Forelimb muscle (tissue), 1 donor: ENCODE measurements at places on chromosomes 3 and 15. TPM values are rescaled to one million over a fixed set of nuclear protein-coding genes. Genes with fewer than 3 reads are reported as not detected.

DNA sequence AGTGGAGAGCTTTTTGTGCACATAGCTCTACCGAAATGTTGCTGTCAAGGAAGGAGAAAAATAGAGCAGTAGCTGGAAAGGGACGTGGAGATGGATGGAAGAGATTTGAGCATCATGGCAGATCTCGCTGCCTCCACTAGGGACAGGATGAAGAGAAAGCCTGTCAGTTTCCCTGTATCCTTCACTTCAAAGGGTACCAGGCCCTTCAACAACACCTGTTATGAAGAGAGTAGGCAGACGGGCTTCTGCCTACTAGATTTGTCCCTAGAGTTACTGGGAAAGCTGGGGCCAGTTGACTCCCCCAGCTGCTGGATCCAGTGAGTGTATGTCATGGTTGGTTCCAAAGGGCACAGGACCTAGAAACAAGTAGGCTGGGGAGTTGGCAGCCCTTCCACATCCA lies 150.8 kb downstream of the TLE3 start:
- DNase-seq, result no peak

DNA sequence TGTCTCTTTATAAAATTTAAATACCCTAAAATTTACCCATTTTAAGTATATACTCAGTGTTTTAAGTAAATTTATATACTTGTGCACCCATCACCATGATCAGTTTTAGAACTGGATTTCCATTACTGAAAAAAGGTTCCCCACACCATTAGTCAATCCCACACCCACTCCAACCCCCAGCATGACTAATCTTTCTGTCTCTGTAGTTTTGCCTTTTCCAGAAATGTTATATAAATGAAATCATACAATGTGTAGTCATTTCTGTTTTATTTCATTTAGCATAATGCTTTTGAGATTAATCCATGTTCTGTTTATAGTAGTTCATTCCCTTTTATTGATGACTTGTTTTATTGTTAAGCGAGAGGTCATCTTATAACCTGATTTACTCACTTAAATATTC lies 66.1 kb upstream of the LIMD1 start:
- DNase-seq, result no peak

DNA sequence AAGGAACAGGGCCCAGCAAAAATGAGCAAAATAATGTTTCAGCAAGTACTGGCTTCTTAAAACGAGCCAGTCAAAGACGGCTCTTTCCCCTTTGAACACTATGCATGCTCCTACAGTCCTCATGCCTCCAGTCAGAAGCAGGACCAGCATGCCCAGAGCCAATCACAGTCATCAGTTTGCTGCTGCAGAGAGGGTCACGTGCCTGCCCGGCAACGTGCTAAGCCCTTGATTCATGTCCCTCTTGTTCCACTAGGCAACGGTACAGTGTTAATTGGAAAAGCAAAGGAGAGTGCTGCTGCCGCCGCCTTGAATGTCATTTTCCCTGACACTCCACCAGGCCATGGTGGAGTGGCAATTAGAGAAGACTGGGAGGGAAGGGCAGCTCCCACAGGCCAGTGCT lies 500.1 kb downstream of the OCA2 start:
- DNase-seq, result no peak

Gene KATNBL1
- 114 TPM for polyA plus RNA-seq

DNA sequence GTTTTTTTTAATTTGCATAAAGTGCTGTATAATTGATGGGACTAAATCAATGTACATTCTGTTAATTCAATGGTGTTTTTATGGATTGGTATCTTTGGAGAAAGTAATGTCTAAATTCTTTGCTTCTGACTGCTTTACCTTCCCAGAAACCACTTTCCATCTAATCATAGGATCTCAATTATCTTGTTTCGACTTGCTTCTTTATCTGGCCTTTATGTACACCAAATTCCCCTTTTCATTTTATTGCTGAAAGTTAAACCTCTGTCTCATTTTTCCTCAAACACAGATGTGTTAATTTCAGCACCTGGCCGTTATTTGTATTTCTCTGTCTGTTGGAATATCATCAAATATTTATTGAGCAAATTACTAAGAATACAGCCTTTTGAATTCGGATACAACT lies 287.3 kb upstream of the GBE1 start:
- DNase-seq, result no peak

GRCh38 chr3:36366308-36366707 lies 14.0 kb upstream of the STAC start:
- DNase-seq, result no peak

Gene SAMMSON
- not detected for polyA plus RNA-seq
